ENCODE measurements at places on chromosomes 16 and 17. TPM values are rescaled to one million over a fixed set of nuclear protein-coding genes. Genes with fewer than 3 reads are reported as not detected.

DNA sequence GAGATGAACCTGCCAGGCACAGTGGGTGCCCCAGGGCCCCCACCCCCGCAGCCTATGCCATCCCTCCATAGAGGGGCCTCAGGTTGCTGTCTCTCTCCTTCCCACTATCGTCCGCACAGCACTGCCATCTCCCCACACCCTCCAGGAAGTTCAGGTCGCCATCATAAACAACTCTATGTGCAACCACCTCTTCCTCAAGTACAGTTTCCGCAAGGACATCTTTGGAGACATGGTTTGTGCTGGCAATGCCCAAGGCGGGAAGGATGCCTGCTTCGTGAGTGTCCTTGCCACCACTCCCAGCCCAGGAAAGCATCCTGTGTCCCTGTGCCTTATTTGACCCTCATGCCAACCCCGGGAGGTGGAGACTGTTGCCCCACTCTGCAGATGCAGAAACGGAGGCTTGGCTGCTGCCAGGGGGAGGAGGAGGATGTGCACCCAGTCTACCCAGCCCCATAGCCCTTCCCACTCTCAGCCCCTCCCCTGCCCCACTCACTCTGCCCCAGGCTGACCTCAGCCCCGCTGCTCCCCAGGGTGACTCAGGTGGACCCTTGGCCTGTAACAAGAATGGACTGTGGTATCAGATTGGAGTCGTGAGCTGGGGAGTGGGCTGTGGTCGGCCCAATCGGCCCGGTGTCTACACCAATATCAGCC, 3.9 kb downstream of the PRSS21 start:
- DNase-seq = no peak

Gene ALDH3A1
- 0.19 TPM for total RNA-seq

- DNase-seq = no peak
Measured at GRCh38 chr17:49882434-49882833, 34.6 kb upstream of the TAC4 start.

GRCh38 chr17:29669266-29669665, 46.6 kb upstream of the CORO6 start:
- DNase-seq = no peak

DNA sequence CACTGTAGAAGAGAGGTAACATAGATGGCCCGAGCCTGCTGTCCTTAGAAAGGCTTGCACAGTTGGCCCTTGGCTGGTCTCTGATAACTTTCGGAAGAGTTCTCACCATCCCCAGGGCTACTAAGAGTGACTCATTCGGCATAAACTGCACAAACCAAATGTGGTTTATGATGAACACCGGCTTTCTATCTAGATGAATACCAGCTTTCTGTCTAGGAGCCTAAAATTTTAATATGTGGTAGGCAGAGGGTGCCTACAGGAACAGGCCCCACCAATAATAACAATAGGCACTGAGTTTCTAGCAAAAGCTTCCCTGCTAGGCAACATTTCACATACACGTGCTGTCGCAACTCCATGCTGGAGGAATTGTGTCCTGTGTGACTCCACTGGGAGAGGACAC, 15.4 kb downstream of the CNOT1 start:
- DNase-seq = no peak

- DNase-seq = no peak
Measured at GRCh38 chr16:20614186-20615141, 38.3 kb upstream of the ACSM2B start.

Gene KRTAP1-5
- not detected for total RNA-seq

- no peak for DNase-seq
Measured at GRCh38 chr17:59415397-59415796, 83.9 kb downstream of the YPEL2 start.

Gene ARHGAP44
- total RNA-seq = 6.0 TPM

DNA sequence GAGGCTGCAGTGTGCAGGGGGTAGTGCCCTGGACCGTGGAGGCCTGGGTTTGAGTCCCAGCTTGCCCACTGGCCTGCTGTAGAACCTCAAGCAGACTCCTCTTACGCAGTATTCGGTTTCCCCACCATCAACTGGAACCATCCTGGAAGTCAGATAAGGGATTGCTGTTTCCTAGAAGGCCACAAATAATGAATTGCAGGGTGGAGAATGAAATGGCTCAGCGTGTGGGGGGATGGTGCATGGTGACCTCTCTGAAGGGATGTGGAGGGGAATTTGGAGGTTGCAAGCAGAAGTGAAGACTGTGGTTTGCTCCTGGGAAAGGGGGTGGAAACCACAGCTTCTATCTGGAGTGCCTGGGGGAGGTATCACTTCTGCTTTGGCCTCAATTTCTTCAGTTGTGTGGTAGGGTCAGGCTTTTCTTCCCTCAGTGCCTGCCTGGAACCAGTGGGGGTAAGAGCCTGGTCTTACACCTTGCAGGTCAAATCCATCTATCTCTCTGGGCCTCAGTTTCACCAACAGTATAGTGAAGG, 1.7 kb downstream of the ADGRG5 start:
- no peak for DNase-seq

DNA sequence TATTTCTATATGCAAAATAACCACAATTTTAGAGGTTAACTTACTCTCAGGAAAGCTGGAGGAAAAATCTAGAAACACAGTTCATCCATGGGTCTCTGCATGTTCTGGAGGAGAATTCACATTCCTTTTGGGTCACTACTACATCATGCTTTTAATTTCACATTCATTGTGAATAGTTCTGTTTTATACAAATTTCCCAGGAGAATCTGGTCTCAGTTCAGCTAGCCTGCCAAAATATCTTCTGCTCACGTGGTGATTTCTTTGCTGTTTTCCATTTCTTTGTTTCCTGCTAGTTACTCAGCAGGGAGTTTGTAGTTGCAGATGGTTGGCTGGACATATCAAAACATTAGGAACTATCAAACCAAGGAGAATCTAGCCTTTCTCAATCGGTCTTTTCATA, at the start of gene ABCA9:
Gene ABCA9 (minus strand): TSS at position 106 of the 400 bp plus-strand sequence. CDS start 9,801 bp downstream, outside the sequence.
- peak; percentile 28 for DNase-seq

DNA sequence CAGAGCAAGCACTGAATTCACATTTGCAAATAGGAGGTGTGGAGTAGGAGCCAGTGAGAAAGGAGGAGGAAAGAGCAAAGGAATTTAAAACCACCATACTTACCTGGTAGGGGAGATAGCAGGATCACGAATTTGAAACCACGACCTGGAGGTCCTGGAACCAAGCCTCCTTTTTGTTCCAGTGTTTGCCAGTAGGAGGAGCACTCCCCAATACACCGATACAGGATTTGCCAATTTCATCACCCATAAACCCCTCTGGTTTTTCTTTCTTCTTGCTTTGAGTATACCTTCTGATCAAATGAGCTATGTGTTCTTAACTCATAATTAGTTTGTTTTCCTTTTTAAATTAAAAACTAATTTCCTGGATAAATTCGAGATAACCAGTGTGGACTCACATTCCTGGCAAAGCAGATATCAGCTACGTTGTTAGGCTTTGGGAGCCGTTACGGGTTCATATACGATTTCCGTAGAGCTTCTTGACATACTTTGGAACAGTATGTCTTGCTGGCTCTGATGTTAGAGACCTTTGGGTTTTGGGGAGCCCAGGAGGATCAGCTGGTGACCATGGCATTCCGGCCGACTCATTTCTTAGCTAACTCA, 22.7 kb downstream of the BCO1 start:
- no peak for DNase-seq

- no peak for DNase-seq
Measured at GRCh38 chr16:88540346-88540977, 29.7 kb upstream of the ZC3H18 start.

DNA sequence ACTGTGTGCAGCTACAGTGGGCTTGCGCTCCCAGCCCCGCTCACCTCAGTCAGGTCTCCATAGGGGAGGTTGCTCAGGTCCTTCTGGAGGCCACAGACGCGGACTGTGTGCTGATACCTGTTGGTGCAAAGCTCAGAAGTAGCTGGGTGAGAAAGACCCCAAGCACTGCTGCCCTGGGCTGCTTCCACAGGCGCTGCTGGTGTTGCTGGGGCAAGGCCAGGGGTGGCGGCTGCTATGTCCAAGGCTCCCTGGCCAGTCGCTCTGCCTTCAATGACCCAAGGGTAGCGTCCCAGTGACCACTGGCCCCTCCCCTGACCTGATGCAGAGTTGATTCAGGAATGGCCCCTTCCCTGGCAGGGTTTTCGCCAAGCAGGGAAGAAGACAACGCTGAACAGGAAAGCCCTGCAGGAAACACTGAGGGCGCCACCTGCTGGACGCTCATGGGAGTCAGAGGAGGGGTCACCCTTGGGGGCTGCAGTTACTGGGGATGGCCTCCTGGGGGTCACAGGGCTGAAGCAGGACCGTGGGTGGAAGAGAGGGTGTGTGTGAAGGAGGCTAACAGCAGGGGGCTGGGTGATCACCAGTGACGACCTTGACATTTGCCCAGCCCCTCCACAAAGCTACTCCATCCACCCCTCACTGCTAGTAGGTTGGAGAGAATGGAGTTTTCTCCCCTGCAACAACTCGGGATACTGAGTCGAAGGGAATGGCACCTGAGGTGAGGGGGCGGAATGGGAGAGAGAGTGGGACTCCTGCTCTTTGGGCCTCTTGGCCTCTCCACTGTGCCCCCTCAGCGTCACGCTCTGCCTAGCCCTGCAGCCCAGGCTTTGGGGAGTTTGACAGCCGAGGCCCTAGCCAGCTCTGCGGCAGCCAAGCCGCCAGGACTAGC, 38.3 kb downstream of the ABCC12 start:
- peak; percentile 27 for DNase-seq

Gene CCL1
- not detected for total RNA-seq

Gene MYO18A
- total RNA-seq = 300 TPM

Measured in heart left ventricle (tissue), 16 donors.